ENCODE measurements at places on chromosomes 6 and 20.

- no peak for DNase-seq
Observed at GRCh38 chr6:30047220-30047619, 13.8 kb upstream of the POLR1H start.

GRCh38 chr6:126804332-126805064 is 314.0 kb upstream of the RSPO3 start:
- no peak for DNase-seq

- DNase-seq: no peak
Observed at GRCh38 chr6:39347206-39347605, 24.7 kb upstream of the KCNK16 start.

- DNase-seq: no peak
Observed at GRCh38 chr6:34517461-34517881, 38.7 kb downstream of the SPDEF start.

GRCh38 chr6:36666826-36667591 is 11.5 kb upstream of the CDKN1A start:
- no peak for DNase-seq

DNA sequence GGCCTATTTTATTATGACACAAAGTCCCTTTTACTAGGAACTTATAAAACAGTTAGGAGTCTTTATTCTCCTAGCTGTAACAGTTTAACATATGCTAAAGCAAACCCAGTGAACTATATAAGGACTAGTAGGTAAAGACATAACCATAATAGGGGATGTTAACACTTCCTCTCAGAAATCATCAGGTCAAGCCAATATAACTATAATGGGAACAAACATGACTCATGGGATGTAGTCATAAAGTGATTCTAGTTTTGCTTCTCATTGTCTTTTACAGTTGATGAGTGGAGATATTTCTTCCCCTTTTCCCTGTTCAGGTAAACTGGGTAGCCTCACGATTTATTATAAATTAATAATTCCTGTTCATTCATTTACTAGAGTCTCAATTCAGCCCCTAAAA is 9.7 kb downstream of the PTCHD4 start:
- DNase-seq: no peak

Data from activated CD8-positive, alpha-beta memory T cell treated with anti-CD3 and anti-CD28 coated beads for 48 hours (primary cell).